ENCODE measurements at places on chromosomes 16 and 17.

GRCh38 chr17:69972251-69972650 is 102.8 kb upstream of the KCNJ16 start:
- DNase-seq, result no peak

DNA sequence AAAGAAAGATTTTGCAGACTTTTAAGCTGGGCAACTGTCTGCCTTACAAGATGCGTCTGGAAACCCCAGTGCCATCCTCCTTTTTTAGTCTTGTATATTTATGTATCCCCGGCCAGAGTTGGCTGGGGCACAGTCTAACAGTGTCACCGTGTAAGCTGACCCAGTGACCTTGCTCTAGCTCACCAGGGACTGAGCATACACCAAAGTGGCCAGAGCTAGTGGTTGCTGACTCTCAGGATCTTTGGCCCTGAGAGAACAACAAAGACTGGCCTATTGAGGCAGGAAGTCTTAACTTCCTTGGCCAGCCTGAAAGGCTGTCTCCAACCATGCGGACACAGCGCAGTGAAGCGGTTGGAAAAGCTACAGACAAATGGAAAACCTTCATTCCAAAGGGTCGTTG is 745.2 kb downstream of the WWOX start:
- DNase-seq, result no peak

GRCh38 chr17:50954641-50955121 is 88.5 kb upstream of the TOB1 start:
- no peak for DNase-seq

DNA sequence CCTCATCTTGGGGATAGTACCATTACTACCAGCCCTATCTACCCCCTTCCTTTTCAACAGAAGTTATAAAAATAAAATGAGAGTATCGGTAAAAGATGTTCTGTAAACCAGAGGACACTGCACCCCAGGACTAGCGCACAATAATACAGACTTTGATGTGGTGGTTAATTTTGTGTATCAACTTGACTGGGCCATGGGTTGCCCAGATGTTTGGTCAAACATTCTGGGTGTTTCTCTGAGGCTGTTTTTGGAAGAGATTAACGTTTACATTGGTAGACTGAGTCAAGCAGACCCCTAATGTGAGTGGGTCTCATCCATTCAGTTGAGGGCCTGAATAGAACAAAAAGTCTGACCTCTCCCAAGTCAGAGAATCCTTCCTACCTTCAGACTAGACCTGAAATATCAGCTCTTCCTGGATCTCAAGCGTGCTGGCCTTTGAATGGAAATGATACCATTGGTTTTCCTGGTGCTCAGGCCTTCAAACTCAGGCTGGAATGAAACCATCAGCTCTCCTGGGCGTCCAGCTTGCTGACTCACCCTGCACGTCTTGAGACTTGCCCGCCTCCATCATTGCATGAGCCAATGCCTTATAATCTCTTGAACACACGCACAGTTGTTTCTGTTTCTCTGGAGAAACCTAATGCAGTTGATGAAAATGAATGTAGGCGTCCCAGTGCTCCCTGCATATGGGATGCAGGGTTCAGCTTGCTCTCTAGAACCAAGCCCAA is 10.1 kb downstream of the MRM1 start:
- peak; percentile 66 for DNase-seq

GRCh38 chr17:43542859-43543258 is 3.3 kb downstream of the ETV4 start:
- DNase-seq, result no peak

DNA sequence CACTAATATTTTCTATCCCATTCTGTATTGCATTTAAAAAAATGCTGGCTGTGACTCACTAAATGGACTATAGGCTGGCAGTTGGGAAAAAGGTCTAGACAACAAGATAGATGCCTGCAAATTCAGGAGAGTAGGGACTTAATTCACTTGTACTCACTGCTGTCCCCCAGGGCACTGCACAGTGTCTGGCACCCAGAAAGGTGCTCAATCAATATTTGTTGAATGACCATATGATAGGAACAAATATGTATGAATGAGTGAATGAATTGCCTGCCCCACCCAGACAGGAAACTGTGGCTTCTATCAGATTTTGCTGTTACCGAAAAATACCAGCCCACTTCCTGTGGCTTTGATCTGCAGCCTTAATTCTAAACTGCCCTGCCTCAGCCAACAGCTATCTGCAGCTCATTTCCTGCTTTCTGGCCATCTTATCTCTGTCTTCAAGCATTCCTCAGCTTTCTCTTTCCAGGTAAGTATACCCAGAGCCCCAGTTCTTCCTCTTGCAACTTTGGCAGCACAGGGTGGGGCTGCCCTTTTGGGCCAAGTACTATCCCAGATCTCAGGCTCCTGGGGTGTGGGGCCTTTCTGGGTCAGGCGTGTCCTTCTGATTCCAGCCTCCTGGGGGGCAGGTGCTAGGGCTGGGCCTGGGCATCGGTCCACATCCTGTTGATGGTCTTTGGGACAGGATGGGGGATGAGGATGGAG is 15.3 kb upstream of the TNS4 start:
- DNase-seq, result no peak

DNA sequence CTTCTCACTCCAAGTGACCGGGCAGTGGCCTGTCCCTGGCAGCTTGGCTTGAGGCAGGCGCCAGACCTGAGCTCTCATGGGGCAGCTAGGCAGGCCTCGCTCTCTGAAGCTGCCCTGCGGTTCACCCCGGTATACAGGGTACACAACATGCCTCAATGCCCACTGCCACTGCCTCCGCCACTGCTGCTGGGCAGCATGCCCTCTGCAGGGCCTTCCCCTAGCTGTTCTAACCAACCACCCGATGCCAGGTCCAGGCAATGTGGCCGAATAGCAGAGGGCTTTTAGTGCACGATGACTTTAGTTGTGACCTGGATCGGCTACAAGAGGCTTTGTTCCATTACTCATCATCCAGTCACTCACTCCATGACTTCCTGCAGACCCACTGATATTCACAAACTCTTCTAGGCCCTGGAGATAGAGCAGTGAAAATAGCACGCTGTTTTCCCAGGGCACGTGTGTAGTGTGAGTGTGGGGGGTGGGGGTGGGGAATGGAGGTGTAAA is 19.7 kb downstream of the CDC42EP4 start:
- DNase-seq, result no peak

GRCh38 chr17:33520426-33521330 is 227.6 kb upstream of the ASIC2 start:
- DNase-seq, result no peak

- no peak for DNase-seq
Measured at GRCh38 chr17:41127371-41127770, 3.4 kb upstream of the KRTAP4-12 start.

GRCh38 chr16:86577314-86577971 is 906 bp upstream of the FOXL1 start:
- DNase-seq, result no peak

GRCh38 chr17:20084621-20085282 is 75.6 kb downstream of the SPECC1 start:
- DNase-seq, result no peak

GRCh38 chr17:74812109-74813009 is 36.2 kb upstream of the NAT9 start:
- DNase-seq, result no peak

GRCh38 chr16:67236563-67237395 is 9.8 kb downstream of the TMEM208 start:
- peak; percentile 31 for DNase-seq

DNA sequence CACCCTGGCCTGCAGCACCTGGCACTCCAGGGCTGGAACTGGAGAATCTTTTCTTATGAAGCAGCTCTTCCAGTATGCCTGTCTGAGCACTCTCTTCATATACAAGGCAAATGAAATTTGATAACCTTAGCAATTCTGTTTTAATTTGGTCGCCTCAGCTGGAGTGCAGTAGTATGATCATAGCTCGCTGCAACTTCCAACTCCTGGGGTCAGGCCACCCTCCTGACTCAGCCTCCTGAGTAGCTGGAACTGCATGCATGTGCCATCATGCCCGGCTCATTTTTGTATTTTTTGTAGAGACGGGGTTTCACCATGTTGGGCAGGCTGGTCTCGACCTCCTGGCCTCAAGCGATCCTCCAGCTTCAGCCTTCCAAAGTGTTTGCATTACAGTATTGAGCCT is 140.8 kb upstream of the CHMP6 start:
- DNase-seq, result no peak

DNA sequence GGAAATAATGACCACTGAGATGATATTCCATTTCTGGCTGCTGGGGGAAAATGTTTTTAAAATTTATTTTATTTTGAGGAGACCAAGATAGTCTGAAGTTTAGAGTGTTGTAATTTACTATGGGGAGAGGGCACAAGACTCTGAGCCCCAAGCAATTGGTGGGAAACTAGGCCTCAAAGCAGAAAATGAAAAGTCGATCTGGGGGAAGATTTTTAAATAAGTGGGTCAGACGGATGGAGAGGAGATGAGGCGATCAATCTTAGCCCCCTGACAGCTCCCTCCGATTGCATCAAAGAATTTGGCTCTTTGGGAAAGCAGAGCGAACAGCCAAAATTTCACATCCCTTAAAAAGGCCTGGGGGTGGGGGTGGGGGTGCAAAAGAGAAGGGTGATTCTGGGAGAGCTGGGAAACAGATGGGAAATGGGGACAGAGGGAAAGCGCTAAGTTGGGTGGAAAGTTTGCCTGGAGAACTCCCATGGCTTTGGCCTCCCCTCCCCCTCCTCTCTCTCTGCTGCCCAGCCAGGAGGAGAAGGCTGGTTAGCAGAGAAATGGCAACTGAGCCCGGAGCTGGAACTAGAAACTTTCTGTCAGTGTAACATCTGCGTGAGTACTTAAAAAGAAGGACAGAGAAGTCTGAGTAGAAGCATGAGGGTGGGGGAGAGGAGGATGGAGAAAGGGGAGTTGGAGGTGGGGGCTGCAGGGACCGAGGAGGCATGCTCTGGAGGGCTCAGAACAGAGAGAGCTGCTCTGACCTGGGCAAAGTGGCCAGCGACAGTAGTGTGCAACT is 1.4 kb upstream of the HOXB2 start:
- DNase-seq, result no peak

- DNase-seq, result no peak
Measured at GRCh38 chr17:78682363-78682762, 99.7 kb downstream of the CYTH1 start.

- DNase-seq, result no peak
Measured at GRCh38 chr16:72679856-72680255, 368.1 kb downstream of the ZFHX3 start.

DNA sequence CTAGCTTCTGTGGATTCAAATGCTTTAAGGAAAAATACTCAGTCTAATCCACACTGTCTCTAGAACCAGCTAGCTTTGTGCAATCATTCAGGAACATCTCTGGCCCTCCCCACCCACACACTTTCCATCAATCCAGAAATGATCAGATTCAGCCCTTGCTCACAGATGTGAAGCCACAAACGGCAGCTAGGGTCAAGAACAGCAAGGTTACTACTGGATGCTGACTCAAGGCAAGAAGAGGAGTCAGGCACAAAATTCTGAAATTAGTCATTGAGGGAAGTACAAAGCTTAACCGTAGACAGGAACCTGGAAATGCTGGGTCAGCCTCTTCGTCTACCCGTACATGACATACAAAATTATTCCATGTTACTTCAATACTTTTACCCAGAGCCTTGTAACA is 174.6 kb downstream of the CDH13 start:
- DNase-seq, result no peak

- no peak for DNase-seq
Measured at GRCh38 chr17:50832864-50833381, 2.5 kb upstream of the WFIKKN2 start.

DNA sequence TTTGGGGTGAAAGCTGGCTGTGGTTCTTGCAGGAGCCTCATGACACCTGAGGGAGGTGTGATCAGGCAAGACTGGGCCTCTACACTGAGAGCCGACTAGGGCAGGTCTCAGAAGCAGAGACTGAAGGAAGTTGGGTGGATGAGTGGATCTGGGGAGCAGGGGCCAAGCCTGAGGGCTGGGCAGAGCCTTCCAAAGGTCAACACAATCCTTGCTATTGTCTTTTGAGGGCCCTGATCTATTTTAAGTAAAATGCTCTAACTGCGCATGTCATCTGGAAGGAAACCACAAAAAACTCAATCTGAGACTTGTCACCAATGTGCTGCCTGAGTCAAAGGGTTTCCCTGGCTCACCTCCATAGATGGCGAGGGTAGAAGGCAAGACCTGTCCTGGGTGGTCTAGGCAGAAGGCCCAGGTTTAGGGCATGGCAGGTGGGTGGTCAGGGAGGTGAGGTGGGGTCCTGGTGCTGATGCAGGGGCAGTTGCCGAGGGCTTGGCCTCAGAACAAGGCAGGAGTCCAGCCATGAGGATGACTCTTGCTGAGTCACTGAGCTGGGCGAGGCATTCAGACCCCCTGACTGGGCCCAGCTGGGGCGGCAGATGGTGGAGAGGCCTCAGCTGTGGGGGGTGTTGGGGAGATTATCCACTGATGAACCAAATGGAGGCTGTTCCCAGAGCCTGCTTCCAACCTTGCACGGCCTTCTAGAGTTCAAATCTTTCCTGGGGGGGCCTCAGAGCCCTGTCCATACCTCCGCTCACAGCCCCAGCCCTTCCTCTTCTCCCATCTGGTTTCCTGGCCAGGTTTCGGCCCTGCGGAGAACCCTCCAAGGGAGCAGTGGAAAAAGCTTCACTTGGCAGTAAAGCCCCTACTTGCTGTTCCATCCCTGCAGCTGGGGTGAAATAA is 5.1 kb downstream of the MVP start:
- DNase-seq, result peak; percentile 67

DNA sequence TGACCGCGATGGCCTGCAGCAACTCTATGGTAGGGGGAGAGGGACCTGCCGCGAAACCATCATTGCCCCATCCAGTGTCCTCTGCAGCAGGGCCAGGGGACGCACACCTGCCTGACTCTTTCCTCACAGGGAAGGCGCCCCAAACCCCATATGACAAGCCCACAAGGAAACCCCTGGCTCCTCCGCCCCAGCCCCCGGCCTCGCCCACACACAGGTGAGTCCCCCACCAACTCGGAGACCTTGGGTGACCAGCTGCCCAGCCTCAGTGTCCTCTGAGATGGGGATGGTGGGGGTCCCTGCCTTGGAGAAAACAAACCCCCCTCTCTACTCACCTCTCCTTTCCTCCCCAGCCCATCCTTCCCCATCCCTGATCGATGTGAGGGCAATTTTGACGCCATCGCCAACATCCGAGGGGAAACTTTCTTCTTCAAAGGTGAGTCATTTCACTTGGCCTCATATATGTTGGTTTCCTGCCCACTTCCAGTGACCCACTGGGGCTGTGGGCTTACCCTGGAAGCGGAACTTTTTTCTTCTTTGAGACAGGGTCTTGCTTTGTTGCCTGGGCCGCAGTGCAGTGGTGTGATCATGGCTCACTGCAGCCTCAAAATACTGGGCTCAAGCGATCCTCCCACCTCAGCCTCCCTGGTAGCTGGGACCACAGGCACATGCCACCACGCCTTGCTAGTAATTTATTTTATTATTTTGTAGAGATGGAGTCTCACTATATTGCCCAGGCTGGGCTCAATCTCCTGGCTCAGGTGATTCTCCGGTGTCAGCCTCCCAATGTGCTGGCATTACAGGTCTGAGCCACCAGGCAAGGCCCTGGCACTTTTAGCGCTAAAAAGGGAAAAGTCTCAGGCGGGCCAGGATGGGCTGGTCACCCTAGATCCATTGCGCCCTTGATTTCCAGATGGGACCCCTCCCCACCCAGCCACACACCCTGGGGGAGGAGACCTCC is 8.0 kb upstream of the IL32 start:
- no peak for DNase-seq

- peak; percentile 70 for DNase-seq
Measured at GRCh38 chr17:50027172-50027880, 28.6 kb upstream of the ITGA3 start.
